SK-MEL-5 (cell line): ENCODE measurements at places on chromosomes 1 and 21. TPM values are rescaled to one million over a fixed set of nuclear protein-coding genes. Genes with fewer than 3 reads are reported as not detected.

Gene PADI1
- 0.35 TPM in 1 of 2 replicates, not detected in the other for total RNA-seq

Gene EDARADD
- total RNA-seq = 2.4 and 2.5 TPM in 2 replicates

Gene LRRC42
- 20.4 and 21.5 TPM in 2 replicates for total RNA-seq

Gene ANKRD34A
- total RNA-seq = 1.1 and 1.2 TPM in 2 replicates

Gene VWA5B1
- not detected in 2 replicates for total RNA-seq

Gene FMO3
- 0.11 and 0.21 TPM in 2 replicates for total RNA-seq

Gene PRR9
- not detected in 2 replicates for total RNA-seq
